ENCODE measurements at places on chromosomes 5 and 9.

DNA sequence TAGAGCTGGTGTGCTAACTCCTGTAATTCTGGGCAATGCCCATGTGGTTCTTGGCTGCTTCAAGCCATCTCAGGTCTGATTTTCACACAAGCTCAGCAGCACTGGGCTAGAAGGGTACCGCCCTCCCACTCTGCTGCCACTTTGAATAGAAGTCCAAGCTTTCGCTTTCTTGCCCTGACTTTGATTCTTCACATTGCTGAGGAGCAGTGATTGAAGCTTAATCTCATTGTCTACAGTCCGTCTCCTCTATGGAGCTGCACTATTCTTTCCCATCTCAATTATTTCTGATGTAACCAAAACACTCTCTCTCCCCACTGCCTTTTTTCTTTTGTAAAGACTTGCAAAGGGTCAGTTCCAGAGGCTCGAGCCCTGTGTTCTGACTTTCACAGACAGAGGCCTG lies 12.9 kb upstream of the RNF183 start:
- no peak for DNase-seq

DNA sequence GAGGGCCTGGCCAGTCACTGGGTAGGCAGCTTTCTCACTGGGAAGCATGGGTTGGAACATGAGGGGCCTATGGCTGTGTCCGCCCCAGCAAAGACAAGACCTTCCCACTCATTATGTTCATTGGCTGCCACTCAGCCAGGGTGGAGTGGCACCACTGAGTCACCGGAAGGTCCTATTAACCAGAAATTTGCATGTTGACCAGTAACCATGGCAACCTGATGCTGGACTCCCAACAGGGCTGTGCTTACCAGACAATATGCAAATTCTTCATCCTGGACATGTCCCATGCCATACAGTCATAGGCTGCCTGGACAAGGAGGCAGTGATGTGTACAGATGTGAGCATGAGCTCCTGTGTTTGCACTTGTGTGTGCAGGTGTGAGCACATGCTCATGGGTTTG lies 66.7 kb downstream of the PSD2 start:
- no peak for DNase-seq

- DNase-seq: no peak
Observed at GRCh38 chr9:117245175-117245829, 169.6 kb downstream of the ASTN2 start.

- no peak for DNase-seq
Observed at GRCh38 chr9:120910643-120911042, 16.0 kb downstream of the TRAF1 start.

- DNase-seq: no peak
Observed at GRCh38 chr9:101087426-101087825, 58.9 kb downstream of the PLPPR1 start.

GRCh38 chr5:90408571-90409317 lies 812 bp downstream of the CETN3 start:
- DNase-seq: no peak

DNA sequence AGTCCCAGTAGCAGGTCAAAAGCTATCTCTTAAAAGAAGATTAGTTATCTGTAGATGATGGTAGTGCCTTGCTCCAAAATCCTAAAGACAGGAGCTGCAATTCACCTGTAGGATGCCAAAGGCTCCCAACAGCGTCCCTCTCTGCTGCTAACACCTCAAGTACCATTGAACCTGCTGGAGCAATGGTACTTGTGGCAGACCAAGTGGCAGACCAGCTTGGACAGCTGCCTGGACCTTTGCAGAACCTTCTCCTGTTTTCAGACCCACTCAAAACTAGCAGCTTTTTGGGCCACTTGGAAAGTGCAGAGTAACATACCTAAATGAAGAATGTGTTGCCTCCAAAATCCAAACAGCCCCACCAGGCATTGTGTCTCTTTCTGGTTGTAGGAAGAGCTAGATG lies 6.9 kb upstream of the CCDC180 start:
- no peak for DNase-seq

GRCh38 chr9:33198165-33198564 lies 31.0 kb upstream of the B4GALT1 start:
- DNase-seq: no peak

DNA sequence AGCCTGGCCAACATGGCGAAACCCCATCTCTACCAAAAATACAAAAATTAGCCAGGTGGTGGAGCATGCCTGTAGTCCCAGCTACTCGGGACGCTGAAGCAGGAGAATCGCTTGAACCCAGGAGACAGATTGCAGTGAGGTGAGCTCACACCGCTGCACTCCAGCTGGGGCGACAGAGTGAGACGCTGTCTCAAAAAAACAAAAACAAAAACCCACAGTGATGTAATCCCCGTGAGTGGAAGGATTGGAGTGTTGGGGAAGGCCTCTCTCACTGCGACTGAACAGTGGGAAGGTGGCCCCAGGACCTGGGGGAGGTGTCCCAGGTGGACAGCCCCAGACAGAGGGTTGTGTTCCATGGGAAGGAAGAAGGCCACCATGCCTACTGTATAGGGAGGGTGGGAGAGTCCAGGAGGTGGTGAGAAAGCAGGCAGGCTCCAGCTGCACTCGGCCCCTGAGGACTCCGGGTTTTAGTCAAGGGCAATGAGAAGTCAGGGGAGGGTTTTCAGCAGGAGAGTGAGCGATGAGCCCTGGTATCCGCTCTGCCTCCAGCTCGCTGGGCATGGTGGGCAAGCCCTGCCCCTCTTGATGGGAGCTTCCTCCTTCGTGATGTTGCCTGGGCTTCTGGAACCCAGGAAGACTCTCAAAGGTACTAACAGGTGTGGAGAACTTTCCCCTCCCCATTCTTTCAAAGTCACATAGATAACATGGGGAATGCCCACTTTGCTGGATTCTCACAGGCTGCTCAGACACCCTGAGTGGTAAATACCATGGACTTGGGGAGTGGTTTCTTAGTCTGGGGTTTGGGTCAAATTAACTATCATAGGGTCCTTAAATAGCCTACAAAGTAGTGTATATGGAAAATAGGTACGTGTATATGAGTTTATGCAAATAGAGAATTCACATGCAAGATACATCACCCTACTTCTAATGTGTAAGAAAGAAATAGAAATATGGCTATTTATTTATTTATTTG lies 74.7 kb downstream of the PPARGC1B start:
- no peak for DNase-seq

- DNase-seq: no peak
Observed at GRCh38 chr9:102669220-102669619, 325.9 kb upstream of the CYLC2 start.

DNA sequence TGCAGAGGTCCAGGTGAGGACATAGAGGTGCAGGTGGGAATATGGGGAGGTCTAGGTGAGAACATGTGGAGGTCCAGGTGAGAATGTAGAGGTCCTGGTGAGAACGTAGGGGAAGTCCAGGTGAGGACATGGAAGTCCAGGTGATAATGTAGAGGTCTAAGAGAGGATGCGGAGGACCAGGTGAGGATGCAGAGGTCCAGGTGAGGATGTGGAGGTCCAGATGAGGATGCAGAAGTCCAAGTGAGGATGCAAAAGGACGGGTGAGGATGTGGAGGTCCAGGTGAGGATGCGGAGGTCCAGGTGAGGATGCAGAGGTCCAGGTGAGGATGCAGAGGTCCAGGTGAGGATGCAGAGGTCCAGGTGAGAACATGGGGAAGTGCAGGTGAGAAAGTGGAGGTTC lies 133.8 kb downstream of the MRPL36 start:
- no peak for DNase-seq

- DNase-seq: no peak
Observed at GRCh38 chr5:1858436-1858835, 24.3 kb downstream of the IRX4 start.

Data from AG04449 (cell line).